ENCODE measurements at places on chromosomes 2 and 18.

DNA sequence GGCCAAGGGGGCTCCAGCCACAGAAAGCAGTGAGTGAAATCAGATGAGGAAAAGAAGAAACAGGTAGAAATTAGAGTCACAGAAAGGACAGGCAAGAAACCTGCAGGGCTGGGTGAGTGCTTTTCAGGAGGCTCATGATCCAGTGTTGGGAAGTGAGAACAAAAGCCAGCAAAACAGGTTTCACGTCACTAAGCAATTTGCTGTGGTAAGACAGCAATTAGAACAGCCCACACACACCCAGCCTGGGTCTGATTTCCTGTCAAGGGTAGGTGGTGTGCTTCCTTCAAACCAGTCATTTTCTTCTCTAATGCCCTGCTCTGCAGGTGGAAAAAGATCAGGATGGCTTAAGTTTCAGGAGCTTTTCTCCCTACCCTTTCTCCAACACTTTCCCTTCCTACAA lies 52.9 kb upstream of the XDH start:
- no peak for DNase-seq

- DNase-seq, result no peak
These were observed 93.6 kb upstream of the SNTG2 start for GRCh38 chr2:857081-857480.

- no peak for DNase-seq
These were observed 83.2 kb downstream of the ITGA4 start for GRCh38 chr2:181540421-181540820.

- no peak for DNase-seq
These were observed 107.1 kb upstream of the MAPRE2 start for GRCh38 chr18:34933909-34934661.

GRCh38 chr2:3461801-3462492 lies 57.4 kb downstream of the ADI1 start:
- DNase-seq, result no peak

GRCh38 chr2:190190507-190191162 lies 128.1 kb upstream of the MSTN start:
- no peak for DNase-seq

- DNase-seq, result no peak
These were observed 208.4 kb upstream of the ZNF521 start for GRCh38 chr18:25560369-25560768.

DNA sequence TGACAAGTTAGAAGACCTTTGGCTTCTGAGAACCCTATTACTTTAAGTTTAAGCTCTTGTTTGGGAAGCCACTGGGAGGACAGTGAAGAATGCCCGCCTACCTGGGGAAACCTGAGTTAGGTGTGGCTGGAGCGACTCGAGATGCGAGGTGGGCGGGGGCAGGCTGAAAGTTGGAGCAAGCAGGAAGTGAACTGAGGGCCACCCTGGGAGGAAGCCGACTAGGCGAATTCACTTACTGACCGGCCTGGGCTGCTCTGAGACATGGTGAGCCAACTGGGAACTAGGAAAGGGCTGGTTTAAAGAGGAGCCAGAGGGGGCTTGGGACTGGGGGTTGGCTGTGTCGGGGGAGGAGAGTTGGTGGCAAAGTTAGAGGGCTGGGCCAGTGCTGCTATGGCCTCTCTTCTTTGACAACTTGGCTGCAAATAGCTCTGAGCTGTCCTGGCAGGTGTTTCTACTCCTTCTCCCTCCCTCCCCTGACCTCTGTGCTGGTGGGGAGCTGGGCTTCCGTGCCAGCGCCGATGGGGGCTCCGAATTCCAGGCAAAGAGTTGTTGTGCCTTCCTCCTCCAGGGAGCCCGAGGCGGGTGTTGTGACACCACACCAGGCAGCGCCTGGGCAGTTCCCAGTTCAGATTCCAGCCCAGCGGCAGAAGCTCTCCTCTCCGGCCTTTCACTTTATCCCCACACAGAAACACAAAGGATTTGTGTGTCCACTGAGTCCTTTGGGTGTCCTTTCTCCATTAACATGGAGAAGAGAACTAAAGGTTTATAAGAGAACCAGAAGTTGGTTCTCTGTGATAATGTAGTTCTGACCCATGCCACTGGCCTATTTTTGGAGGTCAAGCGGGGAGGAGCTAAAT lies at the start of gene VAMP8:
Gene VAMP8 (plus strand): TSS at position 201 of the 857 bp plus-strand sequence. CDS start 61 bp downstream, at position 262.
- DNase-seq, result no peak

DNA sequence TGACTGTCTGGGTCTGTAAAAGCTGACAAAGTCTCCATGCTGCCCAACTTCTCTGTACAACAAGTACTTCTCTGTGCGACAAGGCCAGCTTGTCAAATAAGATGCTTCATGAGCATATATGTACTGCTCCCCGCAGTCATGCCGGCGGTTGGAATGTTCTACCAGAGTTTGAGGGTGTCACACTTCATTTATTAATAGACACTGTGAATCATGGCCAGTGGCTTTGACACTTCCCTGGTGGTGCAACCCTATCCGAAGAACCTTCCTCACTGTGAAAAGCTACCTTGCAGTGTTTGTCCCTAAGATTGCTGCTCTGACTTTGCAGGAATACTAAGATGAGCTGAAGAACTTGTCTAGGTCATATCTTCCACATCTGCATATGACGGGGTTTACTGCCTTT lies 120.9 kb upstream of the NRP2 start:
- DNase-seq, result no peak

GRCh38 chr2:159505196-159505595 lies 111.2 kb downstream of the BAZ2B start:
- no peak for DNase-seq

GRCh38 chr2:207869784-207870778 lies 100.4 kb upstream of the FZD5 start:
- DNase-seq, result no peak

- no peak for DNase-seq
These were observed 13.1 kb upstream of the ACTR3 start for GRCh38 chr2:113876503-113877387.

GRCh38 chr2:179349670-179350303 lies 85.2 kb upstream of the SESTD1 start:
- no peak for DNase-seq

- DNase-seq, result no peak
These were observed 328.3 kb downstream of the LRATD1 start for GRCh38 chr2:14960686-14961324.

- peak; percentile 16 for DNase-seq
These were observed 14.0 kb downstream of the ARHGAP25 start for GRCh38 chr2:68748568-68748967.

DNA sequence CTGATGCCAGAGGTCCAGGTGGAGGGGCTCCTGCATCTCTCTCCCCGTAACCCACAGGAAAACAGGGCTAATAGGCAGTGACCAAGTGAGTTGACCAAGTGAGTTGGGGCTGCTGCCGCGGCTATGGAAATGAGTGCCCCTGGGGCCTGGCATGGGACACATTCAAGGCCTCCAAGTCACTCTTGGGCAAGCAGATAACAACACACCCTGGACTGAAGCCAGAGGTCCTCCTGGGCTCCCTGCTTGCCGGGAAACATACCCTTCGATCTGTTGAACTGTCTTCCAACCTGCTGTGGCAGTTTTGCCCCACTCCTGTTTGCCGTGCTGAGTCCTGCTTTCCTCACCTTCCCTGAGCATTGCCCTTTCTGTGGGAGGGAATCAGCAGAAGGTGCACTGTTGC lies 89.2 kb downstream of the LIPG start:
- no peak for DNase-seq

DNA sequence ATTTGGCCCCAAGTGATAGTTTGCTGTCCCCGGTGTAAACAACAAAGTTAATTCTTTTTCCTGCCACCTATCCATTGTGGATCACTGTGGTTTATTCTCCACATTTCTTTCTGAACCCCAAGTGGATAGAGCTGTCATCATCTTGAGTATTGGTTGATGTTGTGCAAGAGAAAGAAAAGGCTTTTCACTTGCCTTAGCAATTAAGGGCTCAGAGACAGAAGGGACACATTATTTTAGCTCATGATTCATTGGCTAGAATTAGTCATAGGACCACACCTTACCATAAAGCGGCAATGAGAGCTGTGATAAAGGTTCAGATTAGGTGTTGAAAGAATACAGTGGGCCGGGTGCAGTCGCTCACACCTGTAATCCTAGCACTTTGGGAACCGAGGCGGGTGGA lies 442.1 kb upstream of the DCC start:
- DNase-seq, result no peak

DNA sequence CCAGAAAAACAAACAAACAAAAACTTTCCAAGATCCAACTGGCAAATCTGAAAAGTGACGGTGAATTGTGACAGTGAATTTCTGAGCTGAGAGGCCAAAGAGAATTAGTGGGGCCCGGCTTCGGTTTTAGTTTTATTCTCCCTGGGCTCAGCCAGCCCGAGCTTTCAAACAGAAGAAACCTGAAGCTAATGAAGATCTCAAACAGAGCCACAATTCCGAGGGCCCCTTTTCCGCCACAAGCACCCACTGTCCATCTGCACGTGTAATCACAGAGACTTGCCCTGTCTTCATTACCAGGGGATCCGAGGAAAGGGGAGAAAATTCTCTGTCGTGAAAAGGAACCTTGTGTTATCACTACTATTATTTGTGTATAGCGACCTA lies 4.2 kb upstream of the ONECUT2 start:
- no peak for DNase-seq

- DNase-seq, result no peak
These were observed 98.3 kb upstream of the ACVR1C start for GRCh38 chr2:157726946-157727345.

- DNase-seq, result no peak
These were observed 710.0 kb downstream of the LRRTM4 start for GRCh38 chr2:76812156-76812555.

DNA sequence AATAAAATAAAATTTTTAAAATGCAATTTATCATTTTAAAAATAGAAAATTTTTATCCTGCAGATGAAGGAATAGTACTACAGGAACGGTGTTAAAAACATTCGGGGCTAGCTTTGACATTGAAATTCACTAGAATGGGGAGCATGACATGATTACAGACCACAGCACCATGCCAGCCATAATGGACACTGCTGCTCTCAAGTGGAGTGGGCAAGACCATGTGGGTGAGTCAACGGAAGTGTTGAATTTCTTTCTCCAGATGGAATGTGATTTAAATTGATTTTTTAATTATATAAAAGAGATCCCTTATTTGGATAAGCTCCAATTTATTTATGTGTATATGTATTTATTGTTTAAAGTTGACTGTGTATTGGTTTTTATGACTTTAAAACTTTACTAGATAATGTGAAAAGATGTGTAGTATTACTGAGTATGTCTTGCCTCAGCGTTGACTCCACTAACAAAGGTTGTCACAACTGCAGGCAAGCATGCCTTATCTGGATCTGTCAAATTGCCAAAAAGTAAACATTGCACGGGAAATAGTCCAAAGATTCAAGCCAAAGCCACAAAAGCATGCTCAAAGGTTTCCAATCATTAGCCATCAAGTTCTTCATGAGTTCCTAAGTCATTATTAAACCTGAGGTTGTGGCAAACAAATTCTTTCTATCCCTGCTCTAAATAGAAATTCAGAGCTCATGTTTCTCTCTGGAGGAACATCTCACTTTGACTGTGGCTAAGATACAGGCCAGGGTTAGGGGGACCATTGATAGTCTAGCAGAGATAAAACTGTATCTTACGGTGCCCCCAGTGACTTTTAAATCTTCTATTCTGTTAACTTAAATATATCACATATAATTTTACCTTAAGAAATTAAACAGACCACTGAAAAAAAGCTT lies 536.9 kb downstream of the TMX3 start:
- no peak for DNase-seq

- no peak for DNase-seq
These were observed 59.2 kb upstream of the LYPD6B start for GRCh38 chr2:148979164-148979918.

DNA sequence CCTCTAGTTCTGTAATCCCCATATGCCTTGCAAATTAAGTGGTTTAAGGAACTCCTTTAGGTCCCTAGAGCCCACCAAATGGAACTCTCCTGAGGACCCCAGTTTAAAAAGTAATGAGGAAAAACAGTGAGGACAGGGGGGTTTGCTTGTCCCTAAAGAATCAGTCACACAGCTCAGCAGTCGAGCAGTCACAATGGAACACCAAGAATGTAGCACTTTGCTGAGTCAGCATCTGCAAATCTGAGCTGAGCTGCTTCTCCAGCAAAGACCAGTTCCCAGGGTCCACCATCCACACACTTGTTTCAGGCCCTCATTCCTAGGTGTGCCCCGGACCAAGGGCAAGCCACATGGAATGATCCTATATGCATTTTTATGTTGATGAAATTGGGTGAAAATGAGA lies 46.2 kb upstream of the NEDD4L start:
- DNase-seq, result no peak

- no peak for DNase-seq
These were observed 16.5 kb upstream of the MAL start for GRCh38 chr2:95008996-95009395.

- DNase-seq, result no peak
These were observed 305.9 kb upstream of the TMEFF2 start for GRCh38 chr2:192500550-192501200.

- no peak for DNase-seq
These were observed 147.9 kb downstream of the B3GNT2 start for GRCh38 chr2:62343636-62344337.

DNA sequence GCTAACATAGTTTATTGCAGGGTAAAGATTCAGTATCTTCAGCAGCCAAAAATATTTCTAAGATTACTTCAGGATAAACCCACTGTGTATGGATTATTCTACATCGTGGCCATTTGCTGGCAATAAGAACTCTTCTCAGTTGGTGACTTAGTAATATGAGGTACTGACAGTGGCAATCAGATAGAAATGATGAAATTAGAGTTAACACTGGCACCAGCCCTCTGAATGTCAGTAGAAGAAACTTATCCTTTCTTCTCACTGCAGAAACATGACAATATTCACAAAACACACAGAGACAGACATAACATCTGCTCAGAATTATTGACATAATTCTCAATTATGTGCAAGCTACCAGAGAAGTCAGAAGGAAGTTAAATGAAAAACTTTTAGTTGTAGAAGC lies 246.3 kb upstream of the COL3A1 start:
- no peak for DNase-seq

Data from right atrium auricular region (tissue), 2 donors.